ENCODE measurements at places on chromosomes 12 and 14. TPM values are rescaled to one million over a fixed set of nuclear protein-coding genes. Genes with fewer than 3 reads are reported as not detected.

Gene KRT79
- not detected for total RNA-seq

Gene PAX9
- total RNA-seq, result 0.99 TPM

Gene CLEC14A
- total RNA-seq, result not detected

Gene WNT1
- not detected for total RNA-seq

Gene ZC2HC1C
- total RNA-seq, result 0.99 TPM

Gene ERP27
- not detected for total RNA-seq

Gene KIF26A
- 1.1 TPM for total RNA-seq

Gene DLGAP5
- total RNA-seq, result 27.6 TPM

Measured in MG63 (cell line).